ENCODE measurements at places on chromosomes 5 and 9.

GRCh38 chr5:19880859-19881436, 107.1 kb downstream of the CDH18 start:
- no peak for DNase-seq

- no peak for DNase-seq
Measured at GRCh38 chr5:65197531-65198455, 283.9 kb downstream of the ADAMTS6 start.

- DNase-seq = no peak
Measured at GRCh38 chr9:130390390-130390789, 54.4 kb upstream of the ASS1 start.

- no peak for DNase-seq
Measured at GRCh38 chr9:125843646-125844045, 96.5 kb downstream of the PBX3 start.

GRCh38 chr5:172973931-172974330, 9.6 kb upstream of the ATP6V0E1 start:
- no peak for DNase-seq

DNA sequence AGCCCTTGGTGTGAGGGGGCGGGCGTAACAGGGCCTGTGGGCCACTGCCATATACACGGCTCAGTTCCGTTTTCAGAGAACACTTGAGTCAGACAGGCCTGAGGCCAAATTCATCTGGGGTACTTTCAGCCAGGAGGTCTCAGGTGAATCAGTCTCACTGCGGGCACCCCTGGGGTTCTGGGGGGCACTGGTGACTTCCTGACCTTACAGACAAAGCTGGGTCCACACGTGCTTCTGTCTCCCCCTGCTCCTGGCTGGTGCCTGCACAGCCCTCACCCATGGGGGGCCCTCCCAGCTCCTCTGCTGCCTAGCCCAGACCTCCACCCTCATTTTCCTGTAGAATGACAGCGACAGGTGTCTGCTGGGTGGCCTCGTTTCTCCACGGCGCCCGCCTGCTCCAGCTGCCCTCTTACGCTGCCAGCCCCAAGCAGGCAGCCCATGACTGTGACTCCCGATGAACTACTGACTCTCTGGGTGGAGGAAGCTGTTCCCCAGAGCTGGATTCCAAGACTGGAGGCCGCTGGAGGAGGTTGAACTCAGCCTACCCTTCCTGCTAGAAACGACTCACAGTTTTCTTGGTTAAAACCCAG, 374.1 kb upstream of the IRX4 start:
- DNase-seq = no peak

GRCh38 chr9:129549139-129549538, 71.8 kb downstream of the C9orf50 start:
- DNase-seq = no peak

GRCh38 chr9:96523374-96523773, 73.4 kb downstream of the HABP4 start:
- no peak for DNase-seq

- DNase-seq = no peak
Measured at GRCh38 chr5:175384724-175385552, 59.0 kb downstream of the DRD1 start.

GRCh38 chr5:127906562-127907204, 176.9 kb upstream of the SLC12A2 start:
- DNase-seq = no peak

GRCh38 chr5:60727033-60727679, 27.2 kb upstream of the DEPDC1B start:
- DNase-seq = no peak

- no peak for DNase-seq
Measured at GRCh38 chr5:56322592-56322991, 89.5 kb upstream of the ANKRD55 start.

DNA sequence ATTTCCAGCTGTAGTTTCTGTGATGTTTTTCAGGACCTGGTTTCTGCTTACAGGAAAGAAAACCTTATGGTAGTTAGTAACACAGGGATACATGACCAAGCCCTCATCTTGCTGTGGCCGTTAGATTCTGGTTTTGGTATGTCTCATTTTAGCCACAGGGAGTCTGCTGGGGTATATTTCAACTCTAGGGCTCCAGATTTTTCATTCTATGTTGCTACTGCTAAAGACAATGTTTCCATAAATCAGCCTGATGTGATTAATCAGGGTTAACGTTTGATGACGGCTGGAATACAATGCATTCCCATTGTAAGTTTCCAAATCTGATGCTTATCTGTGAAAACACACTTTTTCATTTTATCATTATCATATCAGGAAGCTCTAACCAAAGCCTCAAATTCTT, 48.2 kb downstream of the P4HA2 start:
- DNase-seq = no peak

GRCh38 chr9:28318515-28318914, 745.2 kb upstream of the C9orf72 start:
- no peak for DNase-seq

DNA sequence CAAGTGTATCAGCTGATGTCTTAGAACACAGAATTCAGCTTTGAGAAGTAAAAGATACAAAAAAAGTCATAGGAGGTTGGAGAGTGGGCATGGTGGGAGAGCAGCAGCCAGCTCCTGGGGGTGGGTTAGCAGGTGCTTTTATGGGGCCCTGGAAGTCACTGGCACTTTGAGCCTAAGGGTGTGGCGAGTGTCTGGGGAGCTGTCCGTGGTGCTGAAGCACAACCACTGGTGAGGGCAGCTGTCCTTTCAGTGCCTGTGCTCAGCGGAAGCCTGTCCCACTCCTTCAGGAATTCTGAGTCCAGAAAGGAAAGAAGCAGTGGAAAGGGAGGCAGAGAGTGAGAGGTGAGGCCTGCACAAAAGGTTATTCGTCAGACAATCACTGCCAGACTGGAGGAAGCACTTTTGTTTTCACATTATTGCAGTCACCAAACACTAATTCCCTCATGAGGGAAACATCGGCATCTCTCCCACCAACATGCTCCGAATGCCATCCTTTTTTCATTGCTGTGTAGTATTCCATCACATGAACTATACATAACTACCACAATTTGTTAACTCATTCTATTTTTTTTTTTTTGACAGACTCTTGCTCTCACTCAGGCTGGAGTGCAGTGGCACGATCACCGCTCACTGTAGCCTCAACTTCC, 59.4 kb upstream of the RAPGEF1 start:
- DNase-seq = no peak

DNA sequence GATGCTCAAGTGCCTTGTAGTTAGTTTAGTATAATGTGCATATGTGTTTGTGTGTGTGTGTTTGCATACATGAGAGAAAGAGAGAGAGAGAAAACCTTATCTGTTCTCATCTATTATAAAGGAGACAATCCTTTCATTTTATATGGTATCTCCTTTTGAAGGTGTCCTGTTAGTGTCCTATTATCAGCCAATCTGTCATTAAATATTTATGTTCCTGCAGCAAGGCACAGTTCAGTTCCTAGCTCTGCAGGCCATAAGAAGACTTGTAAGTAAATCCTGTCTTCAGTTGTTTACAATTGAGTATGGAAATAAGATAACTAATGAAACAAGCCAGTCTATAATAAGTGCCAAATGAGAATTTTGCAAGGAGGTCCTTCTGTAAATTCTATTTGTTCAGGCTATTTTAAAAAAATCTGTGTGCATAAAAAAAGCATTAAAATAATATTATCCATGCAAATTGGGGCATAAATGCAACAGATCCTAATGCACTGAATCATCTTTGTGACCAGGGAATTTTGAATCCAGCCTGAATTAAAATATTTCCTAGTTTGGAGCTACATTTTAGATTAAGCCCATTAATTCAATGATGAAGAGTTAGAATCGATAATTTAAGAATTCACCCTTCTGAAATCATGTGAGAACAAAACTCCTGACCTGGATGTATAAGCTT, 18.1 kb downstream of the MAP1B start:
- DNase-seq = no peak

GRCh38 chr5:136018814-136019783, 9.7 kb upstream of the TGFBI start:
- DNase-seq = no peak

GRCh38 chr5:142568283-142568995, 117.5 kb downstream of the FGF1 start:
- DNase-seq = no peak

DNA sequence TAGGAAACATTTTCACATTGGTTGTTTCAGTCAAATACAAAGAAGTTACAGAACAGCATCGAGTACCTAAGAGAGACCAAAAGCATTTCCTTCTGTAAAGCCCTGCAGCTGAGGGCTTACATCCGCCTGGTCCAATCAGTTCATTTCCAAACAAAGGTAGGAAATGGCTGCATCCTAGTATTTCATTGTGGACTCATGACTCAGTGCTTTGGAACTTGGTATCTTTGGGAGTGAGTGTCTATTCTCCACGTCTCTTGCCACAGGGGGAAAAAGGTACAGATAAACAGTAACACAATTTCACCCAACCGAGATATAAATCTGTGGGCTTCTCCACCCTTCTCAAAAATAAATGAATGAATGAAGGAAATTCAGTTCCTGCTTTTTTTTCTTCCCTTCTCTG, 75.4 kb downstream of the NFIB start:
- no peak for DNase-seq

DNA sequence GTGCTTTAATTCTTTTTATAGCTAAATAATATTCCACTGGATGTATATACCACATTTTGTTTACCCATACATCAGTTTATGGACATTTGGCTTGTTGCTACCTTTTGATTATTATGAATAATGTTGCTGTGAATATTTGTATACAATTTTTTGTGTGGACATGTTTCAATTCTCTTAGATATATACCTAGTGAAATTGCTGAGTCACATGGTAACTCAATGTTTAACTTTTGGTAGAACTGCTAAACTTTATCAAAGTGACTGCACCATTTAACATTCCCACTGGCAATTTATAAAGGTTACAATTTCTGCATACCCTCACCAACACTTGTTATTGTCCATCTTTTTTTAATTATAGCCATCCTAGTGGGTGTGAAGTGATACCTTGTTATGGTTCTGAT, 22.1 kb downstream of the IL31RA start:
- no peak for DNase-seq

DNA sequence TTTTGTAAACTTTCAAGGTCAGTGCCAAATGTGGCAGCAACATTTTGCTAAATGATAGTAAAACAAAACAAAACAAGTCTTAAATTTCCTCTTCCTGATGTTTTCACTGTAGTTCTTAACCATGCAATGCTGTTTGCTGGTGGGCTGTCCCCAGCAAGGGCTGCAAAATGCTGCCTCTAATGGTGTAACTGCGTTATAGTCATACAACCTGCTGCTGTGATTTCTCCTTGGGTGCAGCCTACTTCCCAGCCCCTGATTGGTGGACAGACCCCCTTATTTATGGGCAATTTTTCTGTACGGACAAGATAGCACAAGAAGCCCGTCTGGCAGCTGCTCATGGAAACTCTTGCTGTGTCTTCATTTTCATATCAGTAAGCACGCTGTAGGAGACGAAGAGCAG, 26.6 kb upstream of the PIP5K1B start:
- no peak for DNase-seq

GRCh38 chr5:133735346-133735745, 123.0 kb upstream of the FSTL4 start:
- DNase-seq = no peak

- no peak for DNase-seq
Measured at GRCh38 chr9:123027517-123027916, 6.0 kb upstream of the GPR21 start.

GRCh38 chr9:130465383-130466096, 20.8 kb downstream of the ASS1 start:
- no peak for DNase-seq

GRCh38 chr5:134103998-134104654, 10.4 kb upstream of the TCF7 start:
- DNase-seq = no peak

- no peak for DNase-seq
Measured at GRCh38 chr5:123530728-123531127, 18.8 kb downstream of the CSNK1G3 start.

- no peak for DNase-seq
Measured at GRCh38 chr9:14343261-14344031, 29.5 kb upstream of the NFIB start.

DNA sequence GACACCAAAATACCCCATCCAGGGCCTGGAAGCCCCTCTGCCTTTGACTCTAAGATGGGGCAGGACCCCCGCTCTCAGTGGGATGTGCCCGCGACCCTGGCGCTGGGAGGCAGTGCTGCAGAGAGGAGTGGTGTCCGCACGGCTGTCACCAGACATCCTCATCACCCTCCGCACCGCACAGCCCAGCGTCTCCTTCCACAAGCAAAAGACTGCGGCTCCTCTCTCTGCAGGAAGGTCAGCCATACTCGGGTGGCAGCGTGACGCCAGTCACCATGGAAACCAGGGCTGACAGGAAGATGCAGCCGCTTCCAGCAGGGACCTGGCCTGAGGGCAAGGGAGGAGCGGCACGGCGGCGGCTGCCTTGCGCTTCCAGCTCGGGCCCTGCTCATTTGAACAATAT, 17.1 kb upstream of the SLC6A3 start:
- DNase-seq = no peak

- no peak for DNase-seq
Measured at GRCh38 chr5:10049858-10050455, 199.7 kb downstream of the ATPSCKMT start.

GRCh38 chr9:99954819-99955218, 48.4 kb downstream of the STX17 start:
- no peak for DNase-seq

GRCh38 chr9:22119522-22120158, 110.5 kb upstream of the CDKN2B start:
- no peak for DNase-seq

- DNase-seq = no peak
Measured at GRCh38 chr5:93892481-93892880, 151.1 kb upstream of the POU5F2 start.

DNA sequence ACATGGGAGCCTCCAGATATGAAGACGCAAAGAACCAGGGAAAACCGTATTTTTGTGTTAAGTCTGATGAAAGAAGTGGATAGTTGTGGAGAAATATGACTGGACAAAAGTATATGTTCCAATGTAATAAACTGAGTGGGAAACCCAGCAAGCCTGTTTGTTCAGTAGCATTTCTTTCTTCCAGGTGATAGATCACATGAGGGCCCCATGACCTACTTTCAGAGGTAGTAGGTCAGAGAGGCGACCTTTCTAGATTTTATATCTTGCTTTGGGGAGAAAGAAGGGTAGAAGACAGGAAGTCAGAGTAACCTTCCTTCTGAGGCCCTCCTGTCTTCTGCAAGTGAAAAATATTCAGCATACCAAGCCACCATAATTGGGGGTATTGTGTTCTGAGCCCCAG, 31.5 kb downstream of the CCDC171 start:
- no peak for DNase-seq

DNA sequence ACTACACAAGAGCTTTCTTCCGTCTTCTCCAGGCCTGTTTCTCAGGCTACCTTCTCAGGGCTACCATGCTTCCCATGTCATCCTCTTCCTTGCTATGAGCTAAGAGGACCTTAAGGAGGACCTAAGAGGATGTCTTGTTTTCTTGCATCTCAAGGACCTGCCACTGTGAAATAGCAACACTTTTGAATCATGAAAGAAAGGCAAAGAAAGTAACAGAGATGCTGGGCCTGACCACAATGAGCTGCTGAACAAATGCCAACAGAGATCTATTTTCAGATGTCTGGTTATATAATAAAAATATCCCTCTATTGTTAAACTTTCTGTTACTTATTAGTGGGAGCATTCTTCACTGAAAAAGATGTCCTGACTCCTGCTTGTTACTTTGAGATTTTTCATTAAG, 36.7 kb upstream of the ANXA1 start:
- no peak for DNase-seq

All from cortex of kidney (tissue), 1 donor.